ENCODE measurements at places on chromosomes 11 and 22.

DNA sequence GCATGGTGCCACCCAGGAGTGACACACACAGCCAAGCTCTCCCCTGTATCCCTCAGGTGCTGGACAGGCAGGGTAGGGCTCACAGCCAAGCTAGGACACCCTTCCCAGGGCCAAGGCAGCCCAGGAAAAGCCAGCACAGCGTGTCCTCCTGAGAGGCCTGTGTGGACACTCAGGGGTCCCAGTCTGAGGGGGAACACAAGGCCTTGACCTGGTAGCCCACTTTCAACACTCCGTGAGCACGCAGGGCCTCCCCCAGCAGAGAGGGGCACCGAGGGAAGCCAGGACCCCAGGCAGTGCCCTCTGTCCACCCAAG is 24.9 kb downstream of the OSBPL5 start:
- no peak for DNase-seq

GRCh38 chr22:38230916-38231315 is 29.1 kb downstream of the MAFF start:
- no peak for DNase-seq

DNA sequence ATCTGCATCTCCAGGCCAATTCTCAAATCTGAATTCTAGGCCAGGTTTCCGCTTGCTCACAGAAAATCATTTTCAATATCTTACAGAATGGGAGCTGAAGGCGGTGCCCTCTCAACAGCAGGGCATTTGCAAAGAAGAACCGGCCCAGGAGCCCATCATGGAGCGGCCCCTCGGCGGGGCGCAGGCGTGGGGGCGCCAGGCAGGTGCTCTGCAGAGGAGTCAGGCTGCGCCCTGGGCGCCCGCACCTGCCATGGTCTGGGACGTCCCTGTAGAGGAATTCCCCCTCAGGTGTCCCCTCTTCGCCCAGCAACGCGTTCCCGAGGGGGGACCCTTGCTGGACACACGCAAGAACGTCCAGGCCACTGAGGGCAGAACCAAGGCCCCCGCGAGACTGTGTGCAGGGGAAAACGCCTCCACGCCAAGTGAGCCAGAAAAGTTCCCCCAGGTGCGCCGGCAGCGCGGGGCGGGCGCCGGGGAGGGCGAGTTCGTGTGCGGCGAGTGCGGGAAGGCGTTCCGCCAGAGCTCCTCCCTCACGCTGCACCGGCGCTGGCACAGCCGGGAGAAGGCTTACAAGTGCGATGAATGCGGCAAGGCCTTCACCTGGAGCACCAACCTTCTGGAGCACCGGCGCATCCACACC is 11.5 kb downstream of the ZNF74 start:
- DNase-seq = no peak

- no peak for DNase-seq
These were observed 721.2 kb downstream of the ETS1 start for GRCh38 chr11:127866109-127866508.

DNA sequence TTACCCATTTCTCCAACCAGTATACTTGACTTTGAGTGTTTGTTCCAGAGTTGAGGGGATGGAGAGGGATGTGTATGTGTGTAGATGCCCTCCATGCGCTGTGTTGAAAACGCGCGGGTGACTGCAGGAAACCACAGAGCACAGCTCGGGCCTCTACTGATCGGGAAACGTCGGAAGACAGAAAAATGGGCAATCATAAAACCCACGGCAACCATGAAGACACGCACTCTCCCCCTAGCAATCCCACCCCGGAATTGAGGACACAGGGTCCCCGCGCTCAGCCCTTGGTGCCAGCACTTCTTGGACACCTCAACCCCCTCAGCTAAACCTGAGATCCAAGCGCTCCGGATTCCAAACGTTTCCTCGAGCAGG is 251 bp upstream of the UQCC3 start:
- no peak for DNase-seq

DNA sequence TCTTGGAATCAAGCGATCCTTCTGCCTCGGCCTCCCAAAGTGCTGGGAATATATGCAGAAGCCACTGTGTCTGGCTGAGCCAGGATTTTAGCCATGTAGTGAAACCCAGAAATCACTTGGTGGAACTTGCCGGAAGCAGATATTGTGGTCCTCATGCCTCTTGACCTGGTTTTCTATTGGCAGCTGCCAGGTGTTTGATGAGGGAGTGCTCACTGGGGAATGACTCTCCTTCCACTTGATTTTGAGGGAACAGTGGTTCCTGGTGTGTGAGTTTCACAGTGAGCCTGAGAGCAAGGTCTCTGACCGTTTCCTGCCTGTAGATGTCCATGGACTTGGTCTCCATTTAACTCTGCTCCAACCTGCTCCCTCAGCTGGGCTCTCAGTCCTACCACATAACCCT is 34.7 kb upstream of the ELF5 start:
- no peak for DNase-seq

- no peak for DNase-seq
These were observed 17.6 kb downstream of the CALCA start for GRCh38 chr11:14954581-14954980.

- DNase-seq = no peak
These were observed 108.8 kb upstream of the TEAD1 start for GRCh38 chr11:12565406-12565805.

- DNase-seq = no peak
These were observed 1263.6 kb upstream of the RAG2 start for GRCh38 chr11:37861671-37862070.

- DNase-seq = no peak
These were observed 124.7 kb downstream of the ME3 start for GRCh38 chr11:86547727-86548126.

- peak; percentile 88 for DNase-seq
These were observed 185.2 kb upstream of the DDI1 start for GRCh38 chr11:103851166-103851651.

- peak; percentile 81 for DNase-seq
These were observed 44.2 kb downstream of the LMO1 start for GRCh38 chr11:8219257-8220021.

DNA sequence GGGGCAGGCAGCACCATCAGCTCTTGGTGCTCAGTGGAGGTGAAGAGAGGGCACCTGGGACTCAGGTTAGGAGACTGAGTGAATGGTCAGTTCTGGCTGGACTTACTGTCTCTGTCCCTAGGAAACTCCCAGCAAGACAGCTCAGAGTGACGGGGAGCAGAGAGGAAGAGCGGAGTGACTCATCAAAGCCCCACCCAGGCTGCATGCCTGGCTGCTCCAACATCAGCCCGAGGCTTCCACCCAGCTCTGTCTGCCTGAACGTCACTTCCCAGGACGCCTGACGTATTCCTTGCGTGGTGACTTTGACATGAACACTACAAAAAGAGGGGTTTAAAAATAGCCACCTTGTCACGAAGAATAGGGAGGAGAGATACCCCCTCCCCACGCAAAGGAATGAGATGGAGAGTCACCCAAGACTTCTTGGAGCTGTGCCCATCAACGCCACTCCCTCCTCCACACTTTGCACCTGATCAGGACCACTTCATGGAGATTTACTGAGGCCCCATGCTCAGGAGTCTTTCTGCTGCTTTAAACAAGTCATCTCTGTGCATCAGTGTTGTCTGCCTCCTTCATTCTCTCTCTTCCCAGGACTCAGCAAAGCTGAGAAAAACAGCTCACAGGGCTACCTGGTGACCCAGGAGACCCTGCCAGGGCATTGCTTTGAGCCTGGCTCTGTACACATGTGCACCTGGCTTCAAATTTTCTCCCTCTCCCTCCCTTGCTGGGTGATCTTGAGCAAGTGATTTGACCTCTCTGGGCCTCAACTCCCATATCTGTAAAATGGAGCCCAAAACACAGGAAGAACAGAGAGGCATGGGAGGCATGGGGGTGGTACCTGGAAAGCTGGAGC is 83.1 kb downstream of the MN1 start:
- DNase-seq = peak; percentile 92

DNA sequence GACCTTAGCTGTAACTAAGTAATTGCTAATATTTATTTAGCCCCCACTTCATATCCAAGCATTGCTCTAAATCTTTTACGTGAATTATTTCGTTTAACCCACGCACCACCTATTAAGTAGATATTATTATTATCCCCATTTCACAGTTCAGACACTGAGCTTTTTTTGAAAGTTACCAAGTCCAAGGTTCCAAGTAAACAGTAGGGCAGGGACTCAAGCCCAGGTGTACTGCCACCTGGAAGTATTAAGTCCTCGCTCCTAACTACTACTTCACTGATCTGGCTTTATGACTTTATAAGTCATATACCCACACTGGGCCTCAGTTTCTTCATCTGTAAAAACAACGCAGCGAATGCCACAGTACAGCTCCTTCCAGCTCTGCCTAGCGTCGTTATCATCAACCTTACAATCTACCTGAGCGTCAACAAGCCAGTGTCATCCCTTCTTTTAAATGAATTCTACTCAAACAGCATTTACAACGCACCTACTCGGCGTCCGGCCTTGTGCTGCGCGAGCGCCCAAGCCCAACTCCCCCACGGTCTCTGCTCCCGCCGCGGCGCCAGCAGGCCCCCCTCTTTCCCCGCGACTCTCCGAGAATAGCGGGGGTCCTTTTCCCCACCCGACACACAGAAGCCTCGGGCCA is 624 bp downstream of the TMEM41B start:
- peak; percentile 24 for DNase-seq

DNA sequence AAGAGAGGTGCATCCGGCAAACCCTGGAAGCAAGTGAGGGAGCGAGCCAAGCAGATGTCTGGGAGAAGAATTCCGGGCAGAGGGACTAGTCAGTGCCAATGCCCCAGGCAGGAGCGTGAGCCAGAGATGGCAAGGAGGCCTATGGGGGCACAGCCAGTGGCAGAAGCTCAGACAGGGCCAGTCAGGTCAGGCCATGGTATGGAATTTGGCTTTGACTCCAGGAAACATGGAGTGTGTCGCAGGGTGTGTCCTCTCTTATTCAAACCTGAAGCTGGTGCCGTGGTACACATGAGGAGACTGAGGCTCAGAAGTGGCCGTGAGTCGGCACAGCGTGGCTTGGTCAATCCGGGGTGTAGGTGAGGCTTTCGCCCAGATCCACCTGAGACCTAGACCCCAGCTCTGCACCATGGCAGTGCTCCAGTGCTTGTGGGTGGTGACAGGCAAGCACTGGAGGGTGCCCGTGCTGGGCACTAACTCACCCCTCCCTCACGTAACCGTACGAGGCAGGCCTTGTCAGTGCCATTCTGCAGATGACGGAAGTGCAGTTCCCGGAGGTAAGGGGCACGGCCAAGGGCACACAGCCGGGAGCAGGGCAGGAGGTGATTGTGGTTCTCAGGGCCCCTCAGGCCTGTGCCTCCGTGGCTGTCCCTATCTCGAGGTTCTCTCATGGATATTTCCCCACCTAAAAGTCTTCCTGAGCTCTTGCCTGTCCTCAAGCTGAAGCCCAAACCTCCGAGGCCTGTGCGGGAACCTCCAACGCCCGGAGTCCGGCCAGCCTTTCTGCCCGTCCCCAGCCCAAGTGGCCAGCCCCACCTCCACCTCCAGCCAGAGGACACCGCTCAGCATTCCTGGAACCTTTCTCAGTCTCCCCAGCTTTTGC is 10.6 kb upstream of the SPI1 start:
- DNase-seq = no peak

DNA sequence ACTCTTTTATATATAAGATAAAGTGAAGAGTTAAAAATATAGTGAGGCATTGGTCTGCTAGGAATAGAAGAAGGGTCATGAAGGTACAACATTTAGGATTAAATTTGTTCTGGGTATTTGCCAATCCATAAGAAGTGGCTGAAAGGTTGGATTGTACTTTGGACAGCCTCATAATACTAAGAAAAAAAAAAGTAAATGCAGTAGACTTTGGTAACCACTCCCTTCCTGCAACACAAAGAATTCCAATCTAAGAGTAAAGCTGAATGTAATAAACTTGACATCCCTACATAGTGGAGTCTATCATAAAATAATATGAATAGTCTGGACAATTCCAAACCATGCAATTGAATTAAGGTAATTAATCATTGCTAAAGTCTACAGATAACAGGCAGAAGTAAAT is 2294.4 kb downstream of the LRRC4C start:
- DNase-seq = no peak

DNA sequence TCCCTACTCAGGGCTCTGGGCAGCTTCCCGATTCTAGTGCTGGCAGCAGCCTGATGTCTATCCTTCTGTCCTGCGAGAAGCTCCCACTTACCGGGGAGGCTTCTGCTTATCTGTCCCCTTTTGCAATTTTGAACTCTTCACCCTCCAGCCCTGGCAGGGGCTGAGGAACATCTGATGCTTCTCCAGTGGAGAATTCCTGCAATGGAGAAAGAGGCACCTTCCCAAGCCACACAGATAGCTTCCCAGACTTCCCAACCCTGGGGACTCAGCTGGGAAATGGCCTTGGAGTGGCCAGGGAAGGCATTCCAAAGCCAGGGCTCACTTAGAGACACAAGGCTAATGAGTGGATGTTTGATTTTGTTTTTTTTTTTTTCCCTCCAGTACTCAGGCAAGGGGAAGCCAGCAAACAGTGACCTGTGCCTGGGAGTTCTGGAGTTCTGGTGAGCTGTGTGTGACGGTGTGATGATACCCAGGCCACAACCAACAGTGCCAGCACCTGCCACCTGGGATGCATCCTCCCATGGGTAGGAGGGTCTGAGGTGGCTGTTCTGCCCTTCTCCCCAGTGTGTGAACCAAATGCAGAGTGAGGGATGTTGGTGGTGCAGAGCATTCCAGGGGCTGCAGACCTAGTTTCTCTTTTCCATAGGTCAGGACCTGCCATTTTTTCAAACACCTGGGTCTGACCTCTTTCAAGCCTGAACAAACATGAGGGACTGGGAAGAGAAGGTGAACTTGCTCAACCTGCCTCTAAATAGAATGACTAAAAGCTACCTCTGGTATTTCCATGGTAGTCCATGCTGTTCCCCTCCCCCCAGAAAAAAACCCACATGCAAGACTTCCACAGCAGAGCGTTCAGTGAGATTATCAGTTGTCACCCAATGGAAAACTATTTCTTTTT is 95.1 kb downstream of the CCDC81 start:
- no peak for DNase-seq

DNA sequence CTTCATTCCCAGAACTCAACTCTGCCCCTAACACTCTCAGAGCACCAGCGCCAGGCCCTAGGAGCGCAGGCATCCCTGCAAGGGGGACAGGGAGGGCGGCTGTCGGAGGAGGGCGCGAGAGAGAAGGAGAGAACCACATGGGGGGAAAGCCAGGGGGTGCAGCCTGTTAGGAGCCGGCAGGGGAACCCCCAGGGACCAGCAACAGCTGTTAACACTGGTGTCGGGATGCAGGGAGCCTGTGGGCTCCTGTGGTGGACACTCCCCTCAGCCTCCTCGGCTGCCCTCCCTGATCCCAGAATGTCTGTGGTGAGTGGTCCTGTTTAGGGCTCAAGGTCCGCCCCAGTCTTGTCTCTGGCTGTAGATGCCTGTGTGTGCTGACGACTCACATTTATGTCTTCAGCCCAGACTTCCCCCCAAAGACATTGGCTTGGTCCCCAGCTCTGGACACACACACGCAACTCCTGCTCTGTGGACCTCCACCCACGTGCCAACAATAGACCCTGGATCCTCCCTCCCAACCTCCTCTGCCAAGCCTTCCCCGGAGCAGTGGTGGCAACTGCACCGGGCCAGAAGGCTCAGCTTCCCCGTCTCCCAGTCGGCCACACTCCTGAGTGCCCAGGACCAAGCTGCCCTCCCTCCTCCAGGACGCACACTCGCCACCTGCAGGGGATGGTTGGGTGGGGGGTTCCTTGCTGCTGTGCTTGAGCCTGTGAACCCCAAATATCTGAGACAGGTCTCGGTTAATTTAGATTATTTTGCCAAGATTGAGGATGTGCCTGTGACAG is 817 bp upstream of the IFITM5 start:
- peak; percentile 20 for DNase-seq

- no peak for DNase-seq
These were observed 4.3 kb downstream of the RELA start for GRCh38 chr11:65658174-65659021.

GRCh38 chr22:31923747-31924146 is 20.6 kb upstream of the YWHAH start:
- no peak for DNase-seq

- no peak for DNase-seq
These were observed 11.0 kb downstream of the MRGPRG start for GRCh38 chr11:3207526-3208189.

Measured in choroid plexus epithelial cell (primary cell).